ENCODE measurements at places on chromosomes 4 and X.
A peak's percentile ranks its signal among the peaks of the same experiment; 100 is the strongest.

DNA sequence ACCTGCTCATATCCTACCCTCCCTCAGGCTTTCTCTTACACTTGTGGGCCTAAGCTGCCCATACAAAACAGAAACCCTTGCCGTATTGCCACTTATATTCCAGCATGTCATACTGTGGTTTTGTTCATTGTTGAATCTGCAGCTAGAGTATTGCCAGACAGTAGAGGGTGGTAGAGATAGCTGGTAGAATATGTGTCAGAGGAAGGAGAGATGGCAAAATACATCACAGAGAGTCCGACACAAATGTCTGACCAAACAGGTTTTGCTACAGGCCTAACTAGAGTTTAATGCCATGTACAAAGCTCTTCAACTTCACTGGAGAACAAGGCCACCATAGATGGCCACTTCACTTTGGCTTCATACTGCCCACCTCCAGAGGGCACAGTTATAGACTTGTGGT, 160.1 kb downstream of the EFHC2 start:
- DNase-seq = no peak

DNA sequence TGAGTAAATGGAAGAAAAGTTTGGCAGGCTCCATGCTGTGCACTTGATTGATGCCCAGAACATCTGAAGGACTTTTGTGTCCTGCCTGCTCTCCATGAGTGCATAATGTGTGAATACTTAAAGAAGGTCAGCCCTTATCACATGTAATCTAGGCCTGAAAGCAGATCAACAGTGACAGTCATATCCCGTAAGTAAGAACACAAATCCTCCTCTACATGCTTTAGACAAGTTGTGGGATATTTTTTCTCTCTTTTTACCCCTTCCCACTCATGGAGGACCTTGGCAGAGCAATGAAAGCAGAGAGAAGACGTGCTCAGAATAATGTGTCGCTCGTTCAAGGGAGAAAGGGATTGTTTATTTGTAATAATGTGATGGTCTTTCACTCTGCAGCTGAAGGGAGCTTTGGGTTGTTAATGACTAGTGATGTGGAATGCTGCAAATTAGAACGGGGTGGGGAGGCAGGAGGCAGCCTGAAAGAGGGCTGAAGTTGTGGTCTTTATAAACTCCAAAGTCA, 286.6 kb downstream of the BMPR1B start:
- no peak for DNase-seq

GRCh38 chrX:9542106-9542760, 77.4 kb downstream of the TBL1X start:
- no peak for DNase-seq

GRCh38 chrX:148540114-148540513, 39.7 kb downstream of the AFF2 start:
- DNase-seq = no peak

DNA sequence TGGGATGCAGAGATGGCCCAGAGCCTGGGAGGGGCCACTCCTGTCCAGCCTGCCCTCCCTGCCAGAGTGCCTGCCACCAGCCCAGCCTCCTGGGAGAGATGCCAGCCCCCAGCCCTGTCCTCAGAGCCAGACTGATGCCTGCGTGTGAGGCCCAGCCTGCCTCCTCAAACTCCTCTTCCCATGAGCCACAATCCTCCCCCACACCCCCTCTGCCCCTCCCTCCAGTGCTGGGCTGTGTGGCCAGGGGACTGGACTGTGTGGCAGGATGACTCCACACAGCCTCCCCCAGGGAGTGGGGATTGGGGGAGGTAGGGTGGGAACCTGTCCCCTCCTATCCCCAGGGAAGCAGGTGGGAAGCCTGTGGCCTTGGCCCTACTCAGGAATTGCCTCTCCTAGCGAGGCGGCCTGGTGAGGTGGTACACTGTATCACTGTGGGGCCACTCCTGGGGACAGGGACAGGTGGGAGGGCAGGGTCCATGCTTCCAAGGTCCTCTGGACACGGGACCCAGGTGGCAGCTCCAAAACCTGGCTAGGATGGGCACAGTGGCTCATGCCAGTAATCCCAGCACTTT, 4.3 kb upstream of the SH3BP2 start:
- DNase-seq = no peak

DNA sequence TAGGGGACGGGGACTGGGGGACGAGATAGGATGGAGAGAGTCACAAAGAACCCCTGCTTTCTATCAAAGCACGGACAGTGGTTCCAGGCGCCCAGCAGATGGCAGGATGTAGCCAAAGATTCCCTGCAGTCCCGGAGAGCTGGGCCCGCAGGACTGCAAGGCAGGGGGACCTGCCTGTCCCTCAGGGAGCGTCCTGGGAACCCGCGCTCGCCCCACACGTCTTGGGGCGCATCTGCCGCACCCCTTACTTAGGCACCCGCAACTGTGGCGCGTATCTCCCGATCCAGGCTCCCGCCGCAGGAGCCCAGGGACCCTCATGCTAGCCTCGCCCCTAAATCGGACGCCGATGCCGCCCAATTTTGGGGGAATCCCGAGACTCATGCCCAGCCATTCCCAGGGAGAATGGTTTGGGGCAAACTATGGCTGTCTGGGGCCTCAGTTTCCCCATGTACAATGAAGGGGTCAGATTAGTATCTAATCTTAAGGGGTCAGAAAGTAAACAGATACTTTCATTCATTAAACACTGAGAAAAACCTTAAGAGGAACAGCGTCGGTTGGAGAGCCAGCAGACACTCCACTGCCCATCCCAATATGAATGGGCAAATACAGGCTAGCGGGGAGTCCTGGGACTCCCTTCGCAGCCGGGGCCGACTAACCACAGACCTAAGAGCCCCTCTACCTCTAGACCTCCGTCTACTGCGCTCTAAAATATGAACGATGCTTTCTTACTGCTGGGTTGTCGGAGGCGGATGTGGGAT, 581 bp upstream of the STK32B start:
- no peak for DNase-seq

DNA sequence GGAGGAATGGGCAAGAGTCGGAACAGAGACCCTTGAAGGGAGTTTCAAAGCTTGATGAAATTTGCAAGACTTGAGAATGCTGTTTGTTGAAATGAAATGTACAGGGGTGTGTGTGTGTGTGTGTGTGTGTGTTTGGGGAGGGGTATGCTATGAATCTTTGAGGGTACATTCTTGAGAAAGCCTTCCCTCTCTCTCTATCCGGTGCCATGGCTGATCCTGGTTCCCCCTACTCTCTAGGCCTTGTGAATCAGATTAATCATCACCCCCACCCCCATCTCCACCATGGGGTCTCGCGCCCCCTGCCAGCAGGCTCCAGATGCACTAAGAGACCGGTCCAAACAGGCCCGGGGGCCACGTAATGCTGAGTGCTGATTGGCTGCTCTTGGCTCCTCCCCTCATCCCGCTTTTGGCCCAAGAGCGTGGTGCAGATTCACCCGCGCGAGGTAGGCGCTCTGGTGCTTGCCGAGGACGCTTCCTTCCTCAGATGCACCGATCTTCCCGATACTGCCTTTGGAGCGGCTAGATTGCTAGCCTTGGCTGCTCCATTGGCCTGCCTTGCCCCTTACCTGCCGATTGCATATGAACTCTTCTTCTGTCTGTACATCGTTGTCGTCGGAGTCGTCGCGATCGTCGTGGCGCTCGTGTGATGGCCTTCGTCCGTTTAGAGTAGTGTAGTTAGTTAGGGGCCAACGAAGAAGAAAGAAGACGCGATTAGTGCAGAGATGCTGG, at the start of gene HTR2C:
TSS of gene HTR2C (plus strand) at position 441 of the 729 bp plus-strand sequence. CDS start 142,851 bp downstream, outside the sequence.
- no peak for DNase-seq

GRCh38 chr4:39713691-39714090, 15.8 kb downstream of the UBE2K start:
- DNase-seq = no peak

DNA sequence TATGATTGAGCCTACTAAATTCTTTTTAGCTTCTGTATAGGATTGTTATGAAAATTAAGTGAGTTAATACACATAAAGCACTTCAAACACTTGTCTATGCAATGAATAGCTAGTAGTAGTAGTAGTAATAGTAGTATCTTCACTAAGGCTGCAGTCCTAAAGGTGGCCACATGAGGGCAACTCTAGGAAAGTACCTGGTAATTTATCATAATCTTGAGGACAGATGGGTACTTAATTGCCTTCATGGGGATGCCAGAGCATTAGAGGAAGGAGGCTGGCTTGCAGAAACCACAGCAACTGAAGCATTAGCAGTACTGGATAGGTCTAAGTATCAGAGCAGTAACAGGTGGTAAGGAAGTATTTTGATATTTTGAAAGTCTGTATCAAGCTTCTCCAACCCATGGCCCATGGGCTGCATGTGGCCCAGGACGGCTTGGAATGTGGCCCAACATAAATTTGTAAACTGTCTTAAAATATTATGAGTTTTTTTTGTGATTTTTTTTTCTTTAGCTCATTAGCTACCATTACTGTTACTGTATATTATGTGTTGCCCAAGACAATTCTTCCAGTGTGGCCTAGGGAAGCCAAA, 17.3 kb downstream of the NIPAL1 start:
- DNase-seq = no peak

DNA sequence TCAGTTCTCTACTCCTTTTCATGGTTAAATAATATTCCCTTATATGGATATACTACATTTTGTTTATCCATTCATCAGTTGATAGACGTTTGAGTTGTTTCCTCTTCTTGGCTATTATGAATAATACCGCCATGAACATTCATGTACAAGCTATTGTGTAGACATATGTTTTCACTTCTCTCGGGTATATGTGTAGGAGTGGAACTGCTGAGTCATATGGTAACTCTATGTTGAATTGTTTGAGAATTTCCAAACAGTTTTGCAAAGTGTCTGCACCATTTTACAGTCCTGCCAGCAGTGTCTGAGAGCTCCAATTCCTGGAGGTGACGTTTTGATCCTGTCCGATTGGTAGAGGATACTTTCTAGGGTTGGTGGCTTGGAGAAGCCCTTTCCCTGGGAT, 23.6 kb downstream of the PLAC1 start:
- DNase-seq = no peak

DNA sequence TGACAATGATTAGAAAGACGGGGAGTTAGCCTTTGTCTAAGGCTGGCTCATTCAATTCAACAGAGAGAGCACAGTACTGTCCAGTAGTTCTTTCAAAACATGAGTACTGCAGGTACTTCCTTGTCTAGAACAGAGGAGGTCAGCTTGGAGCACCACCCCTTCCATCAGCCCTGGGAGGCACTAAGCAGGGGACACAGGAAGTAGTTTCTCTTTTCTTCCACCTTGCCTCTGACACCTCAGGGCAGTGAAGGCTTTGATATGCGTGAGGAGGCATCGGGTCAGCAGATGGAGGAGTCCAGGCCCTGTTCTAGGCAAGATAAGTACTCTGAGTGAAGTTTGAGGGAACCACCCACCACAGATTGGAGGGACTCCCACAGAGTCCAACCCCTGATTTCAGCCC, 33.1 kb downstream of the MAGEB10 start:
- DNase-seq = no peak

- no peak for DNase-seq
Observed at GRCh38 chr4:56633486-56633885, 47.6 kb downstream of the HOPX start.

DNA sequence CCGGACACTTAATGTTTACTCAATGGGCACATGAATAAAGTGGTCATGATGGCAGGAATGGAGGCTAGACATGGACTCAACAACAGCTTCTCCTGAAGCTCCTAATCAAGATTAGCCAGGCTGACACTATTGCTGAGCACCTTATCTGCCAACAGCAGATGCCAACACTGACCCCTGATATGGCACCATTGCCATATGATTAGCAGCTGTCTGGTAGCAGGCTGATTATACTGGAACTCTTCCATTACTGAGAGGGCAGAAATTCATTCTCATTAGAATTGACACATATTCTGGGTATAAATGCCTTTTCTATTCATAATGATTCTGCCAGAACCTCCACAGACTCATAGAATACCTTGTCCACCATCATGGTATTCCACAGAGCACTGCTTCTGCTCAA, 18.4 kb upstream of the AFF1 start:
- DNase-seq = no peak

DNA sequence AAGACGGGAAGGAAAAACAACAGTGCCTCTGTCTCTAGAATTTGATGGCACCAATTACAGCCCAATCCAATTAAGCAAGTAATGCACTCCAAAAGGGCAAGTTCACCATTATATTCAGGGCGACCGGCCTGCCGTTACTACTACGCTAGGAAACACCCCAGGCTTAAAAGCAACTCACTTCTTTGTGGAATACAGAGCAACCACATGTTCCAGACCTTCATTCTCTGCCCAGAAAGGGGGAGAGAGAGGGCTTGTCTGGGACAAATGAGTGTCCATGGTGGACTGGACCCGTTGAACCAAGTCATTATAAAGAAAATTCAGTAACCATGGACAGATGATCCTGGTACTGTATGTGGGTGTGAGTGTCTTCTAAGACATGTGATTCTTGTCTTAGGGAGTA, 1.6 kb downstream of the KDR start:
- DNase-seq = no peak

DNA sequence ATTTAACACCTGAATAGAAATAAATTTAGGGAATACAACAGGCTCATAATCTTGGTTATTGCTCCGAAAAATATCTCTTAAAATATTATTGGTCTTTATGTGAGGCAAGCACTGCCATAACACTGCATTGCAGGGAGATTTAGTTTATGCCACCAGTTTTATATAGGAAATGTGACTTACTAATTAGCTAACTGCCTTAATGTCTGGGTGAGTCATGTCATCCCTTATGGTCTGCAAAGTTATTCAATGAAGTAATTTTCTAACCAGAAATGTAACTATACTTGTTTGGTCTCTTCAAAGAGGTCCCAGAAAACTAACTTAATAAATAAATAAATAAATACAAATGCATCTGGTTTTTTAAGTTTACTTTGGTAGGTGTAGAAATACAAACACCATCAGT, 597.2 kb downstream of the GALNTL6 start:
- DNase-seq = no peak

GRCh38 chrX:68824565-68825125, 4.2 kb upstream of the EFNB1 start:
- no peak for DNase-seq

DNA sequence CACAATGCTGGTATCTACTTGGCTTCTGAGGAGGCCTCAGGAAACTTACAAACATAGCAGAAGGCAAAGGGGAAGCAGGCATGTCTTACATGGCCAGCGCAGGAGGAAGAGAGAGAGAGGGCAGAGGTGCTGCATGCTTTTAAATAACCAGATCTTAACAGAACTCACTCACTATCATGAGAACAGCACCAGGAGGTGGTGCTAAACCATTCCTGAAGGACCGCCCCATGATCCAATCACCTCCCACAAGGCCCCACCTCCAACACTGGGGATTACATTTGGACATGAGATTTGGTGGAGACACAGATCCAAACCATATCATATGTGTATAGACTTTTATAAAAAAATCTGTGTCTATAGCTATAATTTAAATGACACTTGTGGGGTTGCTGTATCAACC, 48.6 kb upstream of the ERVMER34-1 start:
- no peak for DNase-seq

DNA sequence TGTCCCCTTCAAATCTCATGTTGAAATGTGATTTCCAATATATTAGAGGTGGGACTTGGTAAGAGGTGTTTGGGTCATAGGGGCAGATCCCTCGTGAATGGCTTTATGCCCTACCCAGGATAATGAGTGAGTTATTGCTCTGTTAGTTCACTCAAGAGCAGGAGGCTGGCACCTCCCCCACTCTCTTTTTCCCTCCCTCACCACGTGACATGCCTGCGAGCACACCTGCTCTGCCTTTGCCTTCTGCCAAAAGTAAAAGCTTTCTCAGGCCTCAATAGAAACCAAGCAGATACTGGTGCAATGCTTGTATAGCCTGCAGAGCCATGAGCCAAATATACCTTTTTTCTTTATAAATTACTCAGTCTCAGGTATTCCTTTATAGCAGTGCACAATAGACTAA, 286.3 kb upstream of the UGT8 start:
- DNase-seq = peak; percentile 33

- DNase-seq = no peak
Observed at GRCh38 chr4:25104591-25104990, 55.7 kb downstream of the SEPSECS start.
